ENCODE measurements at places on chromosomes 5 and 9. TPM values are rescaled to one million over a fixed set of nuclear protein-coding genes. Genes with fewer than 3 reads are reported as not detected.

GRCh38 chr5:53416144-53416738 is 64.2 kb upstream of the FST start:
- DNase-seq, result no peak

GRCh38 chr5:59615272-59615671 is 278.3 kb downstream of the PDE4D start:
- DNase-seq, result no peak

Gene FOXD1
- total RNA-seq, result 0.10 TPM

Gene TSLP
- total RNA-seq, result 2.8 TPM

GRCh38 chr5:42057254-42057690 is 132.2 kb downstream of the FBXO4 start:
- DNase-seq, result no peak

DNA sequence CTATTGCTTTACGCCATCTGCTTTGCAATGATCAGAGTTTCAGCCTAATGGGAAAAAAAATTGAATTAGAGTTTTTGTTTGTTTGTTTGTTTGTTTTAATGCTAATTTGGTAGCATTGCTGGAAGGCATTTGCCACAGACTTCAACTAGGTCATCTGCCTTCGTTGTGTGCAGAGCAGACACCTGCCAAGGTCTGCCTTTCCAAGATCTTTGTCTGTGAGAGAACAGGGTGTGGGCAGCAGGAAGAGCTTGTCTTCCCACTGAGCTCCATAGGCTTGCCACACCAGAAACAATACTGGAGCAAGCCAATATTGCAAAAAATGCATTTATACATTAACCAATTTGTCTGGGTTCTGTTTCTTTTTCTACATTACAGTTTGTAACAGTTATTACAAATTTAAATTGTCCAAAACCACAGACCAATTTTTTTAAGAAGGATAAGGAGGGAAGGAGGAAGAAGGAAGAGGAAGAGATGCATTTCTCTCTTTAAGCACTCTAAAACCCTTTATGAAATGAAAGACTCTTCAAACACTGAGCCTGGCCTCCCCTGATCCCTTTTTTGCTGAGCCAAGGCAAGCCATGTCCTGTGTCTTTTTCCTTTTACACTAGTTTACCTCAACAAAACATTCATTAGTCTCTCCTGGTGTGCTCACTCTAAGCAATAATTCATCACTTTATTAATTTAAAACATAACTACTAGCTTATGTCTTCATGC is 210.5 kb downstream of the SNX18 start:
- DNase-seq, result no peak

Gene JAKMIP2
- 0.53 TPM for total RNA-seq

GRCh38 chr5:115435778-115436712 is 108.5 kb downstream of the FEM1C start:
- no peak for DNase-seq

- no peak for DNase-seq
Measured at GRCh38 chr5:157672976-157673375, 1.6 kb downstream of the C5orf52 start.

- DNase-seq, result no peak
Measured at GRCh38 chr5:147763791-147764525, 18.6 kb downstream of the JAKMIP2 start.

Gene TMEM232
- 1.7 TPM for total RNA-seq

- DNase-seq, result no peak
Measured at GRCh38 chr5:159935946-159936345, 19.7 kb downstream of the ADRA1B start.

- no peak for DNase-seq
Measured at GRCh38 chr9:38061326-38061977, 7.6 kb downstream of the SHB start.

DNA sequence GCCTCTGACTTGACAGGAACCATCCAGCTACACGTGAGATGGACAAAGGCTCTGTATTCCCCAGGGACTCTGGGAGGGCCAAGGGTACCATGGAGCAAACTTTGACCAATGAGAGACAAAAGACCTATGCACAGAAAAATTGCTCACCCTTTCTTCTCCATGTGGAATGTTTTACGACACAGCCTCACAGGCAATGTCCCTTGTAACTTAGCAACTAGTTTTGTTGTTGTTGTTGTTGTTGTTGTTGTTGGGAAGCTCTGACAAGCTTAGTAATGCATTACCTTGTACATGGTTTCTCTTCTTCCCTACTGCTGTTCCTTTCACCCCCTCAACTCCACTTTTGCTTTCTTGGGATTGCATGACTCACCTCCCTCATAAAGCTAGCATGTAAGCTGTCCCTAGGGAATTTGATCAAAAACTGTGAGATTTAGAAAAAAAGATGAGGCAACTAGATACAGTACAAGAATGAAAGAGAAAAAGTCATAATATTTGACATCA is 550.9 kb downstream of the RAB3C start:
- DNase-seq, result no peak

Gene MFAP3
- total RNA-seq, result 34.0 TPM

- peak; percentile 27 for DNase-seq
Measured at GRCh38 chr9:137311171-137311985, 9.3 kb upstream of the NRARP start.

Gene RGS7BP
- 2.0 TPM for total RNA-seq

Gene PRR7
- 1.6 TPM for total RNA-seq

DNA sequence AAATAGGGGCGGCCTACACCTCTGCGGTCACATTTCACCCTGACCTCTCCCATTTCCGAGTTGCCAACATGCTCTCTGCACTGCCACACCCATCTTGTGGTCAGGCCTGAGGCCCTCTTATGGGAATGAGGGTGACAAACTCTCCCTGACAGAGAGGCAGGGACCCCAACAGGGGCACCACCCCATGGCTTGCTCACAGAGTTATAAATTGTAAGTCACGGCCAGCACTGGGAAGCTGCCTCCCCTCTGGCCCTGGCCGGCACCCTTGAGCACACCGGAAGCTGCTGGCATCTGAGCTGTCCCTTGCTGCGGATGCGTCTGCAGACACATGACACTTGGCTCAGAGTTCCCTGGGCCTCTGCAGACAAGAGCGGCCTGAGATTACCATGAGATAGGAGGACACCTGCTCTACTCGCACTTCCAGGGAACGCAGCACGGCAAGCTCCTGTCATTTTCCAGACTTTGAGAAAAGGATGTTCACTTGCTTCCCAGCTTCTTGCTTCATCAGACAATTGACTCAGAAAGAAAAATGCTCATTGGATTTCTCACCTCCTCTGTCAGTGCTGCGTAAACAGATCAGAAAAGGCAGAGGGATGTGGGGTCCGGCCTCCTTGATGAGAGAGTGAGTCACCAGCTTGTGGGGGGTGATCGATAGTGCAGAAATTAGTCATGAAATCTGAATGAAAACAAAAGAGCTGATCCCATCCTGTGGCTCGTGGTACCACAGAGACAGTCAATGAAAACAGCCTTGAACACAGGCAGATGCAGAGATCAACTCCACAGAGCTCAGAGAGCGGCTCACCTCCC is 269.8 kb downstream of the SYK start:
- DNase-seq, result no peak

Gene ANKRD20A1
- total RNA-seq, result 6.3 TPM

- DNase-seq, result no peak
Measured at GRCh38 chr5:150505041-150505511, 2.9 kb upstream of the NDST1 start.

Gene ZNF608
- 28.0 TPM for total RNA-seq

DNA sequence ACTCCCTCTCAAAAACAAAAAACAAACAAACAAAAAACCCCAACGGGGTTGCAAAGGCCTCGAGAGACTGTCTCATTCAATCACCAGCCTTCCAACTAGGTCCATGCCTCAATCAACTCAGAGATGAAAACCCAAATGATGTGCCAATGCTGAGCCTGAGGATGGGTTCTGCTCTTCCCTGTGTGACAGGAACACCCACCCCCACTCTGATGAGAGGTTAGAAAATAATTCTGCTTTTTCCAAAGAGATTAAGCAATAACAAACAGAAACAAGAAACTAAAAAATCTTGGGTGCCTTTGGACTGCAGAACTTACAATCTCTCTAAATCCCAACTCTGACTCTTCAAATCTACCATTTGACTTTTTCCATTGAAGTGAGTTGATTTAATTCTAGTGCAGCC is 25.5 kb upstream of the FBP1 start:
- DNase-seq, result no peak

DNA sequence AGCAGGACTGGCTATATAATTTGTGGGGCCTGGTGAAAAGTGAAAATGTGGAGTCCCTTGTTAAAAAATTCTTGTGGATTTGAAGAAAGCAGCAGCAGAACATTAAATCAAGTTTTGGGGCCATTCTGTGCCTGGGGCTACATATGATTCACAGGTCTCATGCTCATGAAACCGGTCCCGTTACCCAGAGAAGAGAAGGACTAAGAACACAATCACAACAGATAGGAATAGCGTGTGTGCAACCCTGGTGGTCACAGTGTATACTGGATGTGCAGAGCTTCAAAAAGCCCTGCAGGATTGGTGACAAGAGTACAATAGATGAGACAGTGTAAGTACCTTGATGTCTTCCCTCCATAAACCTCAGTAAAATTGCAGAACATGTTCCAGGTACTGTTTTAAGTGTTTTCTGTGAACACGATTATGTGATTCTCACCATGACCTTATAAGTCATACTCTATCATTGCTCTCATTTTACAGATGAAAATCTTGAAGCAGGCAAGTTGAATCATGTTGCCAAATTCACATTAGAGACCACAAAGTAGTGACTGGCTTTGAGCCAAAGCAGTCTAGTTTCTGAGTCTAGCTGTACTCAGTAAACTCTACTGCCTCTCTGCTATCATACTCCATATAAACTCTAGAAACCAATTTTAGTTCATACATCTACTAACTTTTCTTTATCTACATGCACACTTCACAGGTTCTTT is 636.5 kb downstream of the TAF11L14 start:
- no peak for DNase-seq

DNA sequence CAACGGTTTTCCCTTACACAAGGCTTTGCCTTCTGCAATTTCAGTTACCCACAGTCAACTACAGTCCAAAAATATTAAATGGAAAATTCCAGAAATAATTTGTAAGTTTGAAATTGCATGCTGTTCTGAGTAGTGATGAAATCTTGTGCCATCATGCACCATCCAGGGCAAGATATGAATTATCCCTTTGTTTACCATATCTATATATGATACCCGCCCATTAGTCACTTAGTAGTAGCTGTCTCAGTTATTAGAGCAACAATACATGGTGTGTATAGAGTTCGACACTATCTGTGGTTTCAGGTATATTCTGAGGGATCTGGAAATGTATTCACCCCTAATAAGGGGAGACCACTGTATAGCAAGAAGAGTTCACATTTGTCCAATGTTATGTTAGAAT is 29.4 kb downstream of the ERBIN start:
- no peak for DNase-seq

Gene ADAMTS12
- total RNA-seq, result 3.4 TPM

DNA sequence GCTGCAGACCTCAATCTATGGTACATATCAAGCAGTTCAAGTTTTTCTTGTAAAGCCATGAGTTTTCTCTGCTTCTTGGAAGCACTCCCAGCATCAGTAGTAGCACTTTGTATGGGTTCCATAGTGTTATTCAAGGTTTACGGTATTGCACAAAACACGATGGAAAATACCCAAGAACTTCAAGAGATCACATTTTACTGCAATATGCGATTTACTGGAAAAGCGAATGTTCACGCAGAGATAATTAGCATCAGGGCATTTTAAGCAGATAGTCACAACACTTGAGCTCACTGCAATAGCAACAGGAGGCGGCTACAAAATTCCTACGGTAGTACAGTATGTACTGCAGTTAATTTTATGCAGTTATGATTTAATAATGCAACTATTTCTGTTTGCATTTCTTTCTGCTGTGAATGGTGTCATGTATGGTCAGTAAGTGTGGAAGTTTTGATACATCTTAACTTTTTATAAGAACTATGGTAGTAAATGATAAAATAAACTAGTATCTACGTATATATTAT is 200.8 kb downstream of the SMARCA2 start:
- no peak for DNase-seq

GRCh38 chr5:178455480-178455835 is 134.7 kb downstream of the COL23A1 start:
- DNase-seq, result no peak

DNA sequence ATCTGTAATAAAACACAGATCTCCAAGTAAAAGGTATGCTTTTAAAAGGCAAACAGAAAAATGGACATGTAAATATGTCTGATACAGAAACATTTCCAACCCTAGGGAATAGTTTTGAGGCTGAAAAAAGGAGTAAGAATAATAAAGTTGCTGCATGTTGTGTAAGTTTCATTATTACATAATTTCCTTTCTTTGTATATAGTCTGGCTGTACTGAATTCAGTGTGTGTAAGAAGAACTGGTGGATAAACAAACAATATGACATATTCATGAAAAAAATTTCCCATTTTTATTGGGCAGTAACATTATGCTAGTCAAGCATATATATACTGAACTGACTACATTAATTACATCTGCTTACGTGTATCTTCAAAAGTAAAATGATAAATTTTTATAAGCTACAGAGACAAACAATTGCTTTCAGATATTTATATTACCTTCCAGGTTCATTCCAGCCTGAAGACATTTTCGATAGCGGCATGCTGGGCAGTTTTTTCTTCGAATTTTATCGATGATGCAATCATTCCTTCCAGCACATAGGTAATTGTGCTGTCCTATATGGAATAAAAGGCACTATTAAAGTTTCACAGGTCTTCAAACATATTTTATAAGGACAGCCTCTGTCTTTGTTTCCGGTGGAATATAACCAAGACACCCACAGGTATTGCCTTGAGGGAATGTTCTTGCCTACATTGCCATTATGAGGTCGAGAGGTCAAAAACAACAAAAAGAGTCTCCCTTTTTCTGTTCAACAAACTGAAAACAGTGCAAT is 93.6 kb downstream of the NR3C1 start:
- DNase-seq, result no peak

DNA sequence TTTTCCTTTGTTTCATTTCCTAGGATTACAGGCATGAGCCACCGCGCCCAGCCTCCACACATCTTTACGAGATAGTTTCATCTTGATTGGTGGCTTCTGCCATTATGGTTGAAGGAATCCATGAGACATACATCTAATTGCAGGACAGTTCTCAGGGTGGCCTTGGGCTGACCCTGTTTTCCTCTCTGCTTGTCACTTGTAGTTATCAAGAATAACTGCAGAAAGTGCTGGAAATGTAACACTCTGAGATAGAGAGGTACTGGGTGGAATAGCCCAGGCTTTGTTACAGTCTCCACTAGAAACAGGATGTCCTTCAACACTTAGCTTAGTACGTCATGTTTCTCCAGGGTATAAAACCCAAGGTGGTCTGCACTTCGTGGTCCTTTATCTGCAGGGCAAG is 10.7 kb downstream of the UGT3A2 start:
- no peak for DNase-seq

DNA sequence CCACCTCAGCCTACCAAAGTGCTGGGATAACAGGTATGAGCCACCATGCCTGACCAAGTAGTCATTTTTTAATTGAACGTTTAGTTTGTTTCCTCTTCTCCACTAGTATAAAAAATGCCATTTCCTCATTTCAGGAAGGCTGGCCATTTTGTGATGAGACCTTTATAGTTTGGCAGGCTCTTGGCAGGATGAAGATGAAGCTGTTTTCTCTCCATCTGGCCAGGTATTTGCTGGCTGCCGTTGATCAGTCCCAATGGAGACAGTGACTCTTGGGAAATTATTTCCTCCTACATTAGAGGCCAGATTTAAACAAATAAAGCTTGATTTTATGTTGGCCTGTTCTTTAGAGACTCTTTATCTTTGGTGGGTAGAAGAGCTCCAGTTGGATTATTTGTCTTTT is 199.0 kb downstream of the ARHGAP26 start:
- no peak for DNase-seq

GRCh38 chr9:84170521-84171141 is 169.9 kb downstream of the SLC28A3 start:
- peak; percentile 82 for DNase-seq

GRCh38 chr5:44827681-44828080 is 18.9 kb downstream of the MRPS30 start:
- no peak for DNase-seq

- DNase-seq, result no peak
Measured at GRCh38 chr5:113162208-113162607, 185.6 kb downstream of the DCP2 start.
